Thoracic aorta endothelial cell (primary cell): ENCODE measurements at places on chromosomes 11 and 22. TPM values are rescaled to one million over a fixed set of nuclear protein-coding genes. Genes with fewer than 3 reads are reported as not detected.

TSPAN18 gene
- 11.7 and 17.8 TPM in 2 replicates for total RNA-seq

TMEM25 gene
- total RNA-seq, result 8.5 and 13.6 TPM in 2 replicates

RASD2 gene
- not detected in 2 replicates for total RNA-seq

OR51B4 gene
- not detected in 2 replicates for total RNA-seq

GRAP2 gene
- total RNA-seq, result not detected in 2 replicates

TALDO1 gene
- 243 and 266 TPM in 2 replicates for total RNA-seq

OR56A3 gene
- total RNA-seq, result not detected in 2 replicates

PIK3C2A gene
- total RNA-seq, result 236 and 286 TPM in 2 replicates

OR52K1 gene
- total RNA-seq, result not detected in 2 replicates

NUDT8 gene
- 9.6 and 12.3 TPM in 2 replicates for total RNA-seq

DEPDC7 gene
- 0.14 and 0.66 TPM in 2 replicates for total RNA-seq

CLNS1A gene
- 138 and 155 TPM in 2 replicates for total RNA-seq

HBD gene
- not detected in 2 replicates for total RNA-seq

APOL5 gene
- not detected in 2 replicates for total RNA-seq

CCDC73 gene
- total RNA-seq, result not detected in 2 replicates

PLEKHB1 gene
- total RNA-seq, result 0.79 TPM in 1 of 2 replicates, not detected in the other

TREH gene
- not detected in 2 replicates for total RNA-seq

CHRDL2 gene
- total RNA-seq, result not detected in 2 replicates

VSTM5 gene
- total RNA-seq, result 0.07 and 0.13 TPM in 2 replicates

LGR4 gene
- total RNA-seq, result 11.6 and 15.3 TPM in 2 replicates

FEN1 gene
- total RNA-seq, result 48.8 and 63.8 TPM in 2 replicates

OR4C12 gene
- total RNA-seq, result not detected in 2 replicates

OR52E8 gene
- not detected in 2 replicates for total RNA-seq

MICAL2 gene
- 212 and 310 TPM in 2 replicates for total RNA-seq

C11orf87 gene
- total RNA-seq, result not detected in 2 replicates

SEZ6L gene
- total RNA-seq, result not detected in 2 replicates

DMC1 gene
- 4.1 and 4.2 TPM in 2 replicates for total RNA-seq

OR52A5 gene
- not detected in 2 replicates for total RNA-seq

TMPRSS6 gene
- not detected in 2 replicates for total RNA-seq

DTX4 gene
- total RNA-seq, result 0.14 and 0.53 TPM in 2 replicates

CTSD gene
- 56.7 and 65.2 TPM in 2 replicates for total RNA-seq

OR56A1 gene
- under 0.01 TPM in 1 of 2 replicates, not detected in the other for total RNA-seq

MYEOV gene
- total RNA-seq, result 1.9 TPM in 2 replicates

BTG4 gene
- total RNA-seq, result not detected in 2 replicates

GAL3ST1 gene
- total RNA-seq, result not detected in 2 replicates

MPEG1 gene
- not detected in 2 replicates for total RNA-seq

PIH1D2 gene
- total RNA-seq, result 1.6 and 1.9 TPM in 2 replicates

HPX gene
- total RNA-seq, result 0.53 and 0.65 TPM in 2 replicates

ACCS gene
- 4.8 and 8.2 TPM in 2 replicates for total RNA-seq

SPDYC gene
- total RNA-seq, result not detected in 2 replicates

SYT12 gene
- total RNA-seq, result not detected in 2 replicates

PRAME gene
- not detected in 2 replicates for total RNA-seq

PDE2A gene
- 5.1 and 12.1 TPM in 2 replicates for total RNA-seq

FAM180B gene
- total RNA-seq, result not detected in 2 replicates

APOA5 gene
- total RNA-seq, result not detected in 2 replicates

LIF gene
- total RNA-seq, result 0.27 and 0.86 TPM in 2 replicates

PNPLA3 gene
- total RNA-seq, result 1.1 and 6.4 TPM in 2 replicates

WT1 gene
- total RNA-seq, result not detected in 2 replicates

C11orf21 gene
- total RNA-seq, result not detected in 2 replicates

OR4A16 gene
- not detected in 2 replicates for total RNA-seq

COPB1 gene
- total RNA-seq, result 309 and 347 TPM in 2 replicates

DNAJB13 gene
- total RNA-seq, result not detected in 2 replicates

FAT3 gene
- not detected in 2 replicates for total RNA-seq

UBE2L6 gene
- total RNA-seq, result 15.6 and 18.7 TPM in 2 replicates
